ENCODE measurements at places on chromosomes 7 and 10. TPM values are rescaled to one million over a fixed set of nuclear protein-coding genes. Genes with fewer than 3 reads are reported as not detected.

GRCh38 chr10:114615600-114616007 is 42.5 kb downstream of the ABLIM1 start:
- DNase-seq = no peak

- DNase-seq = no peak
Observed at GRCh38 chr7:73830681-73831583, at the start of gene CLDN4. Gene CLDN4 (plus strand): TSS chr7:73830996. CDS start chr7:73831202, 206 bp downstream.

GRCh38 chr7:74329225-74329624 is 40.0 kb downstream of the CLIP2 start:
- no peak for DNase-seq

DNA sequence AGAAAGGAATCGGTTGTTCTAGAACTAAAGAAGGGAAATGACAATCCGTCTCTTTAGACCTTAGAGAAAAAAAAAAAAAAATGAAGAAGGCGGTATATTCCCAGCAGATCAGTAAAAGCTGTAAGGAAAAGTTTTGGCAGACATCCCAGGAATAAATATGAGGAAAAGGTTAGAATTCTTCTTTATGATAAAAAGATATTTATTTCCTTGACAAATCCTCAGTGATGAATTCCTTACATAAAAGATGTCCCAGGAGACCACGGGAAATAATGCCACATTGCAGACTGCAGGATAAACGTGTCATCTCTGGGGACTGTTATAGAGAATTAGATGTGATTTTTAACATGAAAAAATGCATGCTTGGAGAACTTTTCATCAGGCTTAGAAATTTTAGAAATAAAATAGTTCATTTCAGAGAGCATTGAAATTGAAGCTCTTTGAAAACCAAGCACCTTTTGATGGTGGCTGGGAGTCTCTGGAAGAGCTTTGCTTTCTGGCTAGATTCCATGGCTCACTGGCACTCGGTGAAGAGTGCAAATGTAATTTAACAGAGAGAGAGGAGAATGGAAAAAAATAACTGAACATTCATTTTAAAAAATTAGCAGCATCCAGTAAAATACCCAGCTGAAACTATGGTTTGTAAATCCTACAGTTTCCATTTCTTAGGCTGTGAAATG is 98.2 kb downstream of the PRPF18 start:
- DNase-seq = no peak

DNA sequence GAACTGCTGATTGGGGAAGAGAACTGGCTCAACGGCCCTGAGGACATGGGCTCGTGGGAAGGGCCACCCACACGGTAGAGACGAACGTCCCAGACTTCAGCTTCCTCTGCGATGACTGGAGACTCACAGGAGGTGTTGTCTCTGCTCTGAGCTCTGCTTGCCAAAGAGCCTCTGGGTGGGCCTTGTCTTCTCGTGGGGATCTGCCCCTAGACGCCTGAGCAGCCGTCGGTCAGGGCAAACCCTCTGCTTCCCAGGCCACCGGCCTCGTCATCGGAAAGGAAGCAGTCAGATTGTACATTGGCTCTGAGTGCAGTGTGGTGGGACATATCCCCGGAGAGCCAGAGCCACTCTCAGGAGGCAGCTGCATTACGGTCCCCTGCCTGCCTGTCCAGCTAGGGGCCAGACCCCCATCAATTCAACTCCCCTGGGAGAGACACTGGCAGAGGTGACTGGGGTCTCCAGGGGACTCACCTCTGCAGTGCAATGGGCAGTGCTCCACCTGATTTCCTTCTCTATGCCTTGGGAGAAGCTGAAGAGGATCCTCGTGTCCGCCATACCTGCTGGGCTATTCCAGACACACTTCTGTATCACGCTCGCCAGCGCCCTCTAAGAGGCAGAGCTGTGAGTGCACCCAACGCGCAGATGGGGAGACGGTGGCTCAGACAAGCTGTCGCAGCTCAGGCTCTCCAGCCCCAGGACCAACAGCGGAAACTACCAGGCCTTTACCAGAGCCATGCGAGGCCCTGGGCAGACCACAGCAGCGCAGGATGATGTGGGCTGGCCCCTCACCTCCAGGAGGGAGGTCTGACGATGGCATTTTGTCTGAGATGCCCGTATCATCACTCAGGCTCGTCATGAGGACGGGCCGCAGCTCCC is 227.4 kb downstream of the TCERG1L start:
- DNase-seq = no peak

DNA sequence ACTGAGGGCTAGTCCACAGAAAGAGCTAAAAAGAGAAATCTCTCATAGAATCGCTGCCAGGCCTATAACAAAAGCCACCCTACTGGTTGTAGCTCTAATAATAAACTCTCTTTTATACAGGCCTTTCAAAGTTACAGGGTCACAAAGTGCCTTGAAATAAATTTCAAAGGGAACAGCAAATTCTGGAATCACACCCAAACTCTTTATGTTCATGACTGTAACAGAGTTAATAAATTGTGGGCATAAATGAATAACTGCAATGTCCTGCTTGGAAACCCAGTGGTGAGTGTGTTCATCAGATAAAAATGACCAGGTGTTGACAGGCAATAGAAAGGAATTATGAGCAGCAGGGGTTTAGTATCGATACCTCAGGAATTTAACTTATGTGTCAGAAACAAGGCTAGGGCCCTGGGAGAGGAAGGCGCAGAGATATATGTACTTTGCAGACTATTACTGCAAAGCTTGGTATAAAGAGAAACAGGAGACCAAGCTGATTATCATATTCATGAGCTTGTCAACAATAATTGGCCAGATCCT is 9.3 kb downstream of the CDC14C start:
- no peak for DNase-seq

- DNase-seq = no peak
Observed at GRCh38 chr7:11294965-11295364, 321.3 kb downstream of the PHF14 start.

DNA sequence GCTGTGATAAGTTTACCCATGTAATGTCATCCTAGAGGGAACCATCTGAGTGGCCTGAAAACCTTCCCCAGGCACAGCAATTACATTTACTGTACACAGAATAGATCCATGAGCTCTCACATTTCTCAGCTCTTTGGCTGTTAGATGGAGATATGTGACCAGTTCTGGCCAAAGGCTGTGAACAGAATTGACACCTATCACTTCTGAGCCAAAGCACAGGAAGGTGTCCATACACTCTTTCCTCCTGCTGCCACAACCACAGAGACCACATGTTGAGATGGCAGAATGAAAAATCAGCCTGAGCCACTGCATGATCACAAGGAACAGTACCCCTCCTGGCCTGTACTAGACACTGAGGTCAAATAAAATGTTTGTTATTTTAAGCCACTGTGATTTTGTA is 44.3 kb upstream of the ATOH7 start:
- DNase-seq = no peak

DNA sequence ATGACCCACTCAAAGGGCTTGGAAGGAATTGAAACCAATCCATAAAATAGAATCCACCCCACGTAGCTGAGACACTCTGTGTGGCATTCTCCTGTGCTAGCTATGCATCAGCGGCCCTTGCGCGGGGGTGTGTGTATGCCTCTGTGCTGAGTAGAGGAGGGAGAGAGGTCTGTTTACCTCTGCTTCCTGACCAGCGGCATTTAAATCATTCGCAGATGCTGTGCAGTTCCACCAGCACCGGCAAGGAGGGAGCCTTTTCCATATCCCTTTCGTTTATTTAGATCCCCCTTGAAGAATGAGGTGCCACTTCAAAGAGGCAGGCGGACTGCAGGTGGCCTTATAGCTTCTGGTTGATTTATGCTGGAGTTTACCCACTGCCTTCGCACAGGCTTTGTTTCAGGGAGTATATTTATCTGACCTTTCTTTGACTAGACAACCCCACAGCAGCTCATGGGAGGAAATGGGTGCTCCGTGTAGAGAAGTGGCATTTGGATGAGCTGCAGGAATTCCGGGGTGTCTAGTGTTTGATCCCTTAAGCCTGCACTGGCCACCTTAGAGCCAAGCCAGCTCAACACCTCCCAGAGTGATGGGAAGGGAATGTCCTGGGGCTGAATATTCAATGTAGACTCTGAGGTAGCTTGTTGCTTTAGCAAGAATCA is 11.4 kb downstream of the C10orf53 start:
- DNase-seq = no peak

- DNase-seq = no peak
Observed at GRCh38 chr7:34655384-34655783, 2.6 kb upstream of the NPSR1 start.

TBX20 gene
- not detected for total RNA-seq
